ENCODE measurements at places on chromosomes 7 and 10. TPM values are rescaled to one million over a fixed set of nuclear protein-coding genes. Genes with fewer than 3 reads are reported as not detected.

ARHGAP22 gene
- total RNA-seq: 1.9 TPM

ADAM8 gene
- total RNA-seq: 5.9 TPM

TMEM225B gene
- total RNA-seq: 2.8 TPM

ZNF804B gene
- not detected for total RNA-seq

EPHB6 gene
- total RNA-seq: 229 TPM

RET gene
- total RNA-seq: 1.2 TPM

TM9SF3 gene
- total RNA-seq: 67.9 TPM

EIF3B gene
- 165 TPM for total RNA-seq

ZP3 gene
- 2.6 TPM for total RNA-seq

ZNF488 gene
- total RNA-seq: 1.3 TPM

SKIDA1 gene
- total RNA-seq: 0.38 TPM

C7orf33 gene
- total RNA-seq: not detected

DNA sequence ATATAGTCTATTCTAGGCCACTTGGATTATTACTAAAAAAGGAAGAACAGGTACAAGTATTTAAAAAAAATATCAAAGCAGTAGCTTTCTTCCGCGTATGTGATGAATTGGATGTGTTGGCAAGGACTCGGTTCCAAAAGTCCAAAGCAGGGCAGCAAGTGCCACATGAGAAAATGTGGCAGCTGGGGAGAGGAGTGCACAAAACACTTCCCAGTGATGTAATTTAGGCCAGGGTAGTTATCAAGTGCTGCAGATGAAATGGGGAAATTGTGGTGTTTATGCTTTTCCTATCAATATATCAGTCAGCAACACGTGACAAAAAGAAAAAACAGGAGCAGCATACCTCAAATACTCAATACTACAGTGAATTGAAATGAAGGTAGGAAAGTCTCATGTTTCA lies 7.0 kb downstream of the RHOBTB1 start:
- no peak for DNase-seq

DNA sequence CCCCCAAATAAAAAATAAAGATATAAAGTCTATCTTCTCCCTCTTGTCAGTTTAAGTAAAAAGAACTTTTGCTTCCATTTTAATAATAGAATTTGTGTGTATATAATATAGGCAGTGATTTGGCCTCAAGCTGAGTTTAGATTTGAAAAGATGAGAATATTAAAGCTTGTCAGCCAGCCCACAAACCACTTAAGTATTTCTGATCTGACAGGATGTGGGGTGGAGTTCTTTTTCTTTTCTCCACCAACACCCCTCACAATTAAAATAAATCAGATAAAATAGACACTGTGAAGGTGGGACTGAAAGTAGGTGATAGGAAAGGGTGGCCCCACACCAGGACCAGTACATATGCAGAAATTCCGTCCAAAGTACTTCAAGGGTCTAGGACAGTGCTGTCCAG lies 714.1 kb downstream of the AUTS2 start:
- DNase-seq: no peak

- peak; percentile 91 for DNase-seq
Measured at GRCh38 chr10:60943316-60944057, 498 bp downstream of the RHOBTB1 start.

DNA sequence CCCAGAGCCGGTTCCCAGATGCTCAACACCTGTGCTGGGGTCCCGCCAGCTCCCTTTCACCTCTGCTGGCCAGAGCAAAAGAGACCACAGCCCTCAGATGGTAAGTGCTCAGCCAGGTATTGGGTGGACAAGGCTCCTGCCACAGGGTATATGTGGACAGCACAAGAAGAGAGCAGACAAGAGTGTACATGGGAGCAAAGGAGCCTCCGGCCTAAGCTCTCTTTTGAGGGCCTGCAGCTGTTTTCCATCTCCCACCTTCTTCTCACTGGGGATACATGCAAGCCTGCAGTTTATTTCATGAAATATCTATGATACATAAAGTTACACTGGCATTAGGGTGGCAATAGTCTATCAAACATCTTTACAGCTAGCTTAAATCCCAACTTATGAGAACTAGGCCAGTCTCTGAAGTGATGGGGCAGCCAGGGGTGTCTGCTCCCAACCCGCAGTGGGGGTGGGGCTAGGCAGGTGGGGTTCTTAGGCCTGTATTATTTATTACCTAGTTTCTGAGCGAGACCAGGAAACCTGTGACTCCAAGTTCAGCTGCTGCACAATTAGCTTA lies 50.4 kb upstream of the DDC start:
- DNase-seq: no peak

DNA sequence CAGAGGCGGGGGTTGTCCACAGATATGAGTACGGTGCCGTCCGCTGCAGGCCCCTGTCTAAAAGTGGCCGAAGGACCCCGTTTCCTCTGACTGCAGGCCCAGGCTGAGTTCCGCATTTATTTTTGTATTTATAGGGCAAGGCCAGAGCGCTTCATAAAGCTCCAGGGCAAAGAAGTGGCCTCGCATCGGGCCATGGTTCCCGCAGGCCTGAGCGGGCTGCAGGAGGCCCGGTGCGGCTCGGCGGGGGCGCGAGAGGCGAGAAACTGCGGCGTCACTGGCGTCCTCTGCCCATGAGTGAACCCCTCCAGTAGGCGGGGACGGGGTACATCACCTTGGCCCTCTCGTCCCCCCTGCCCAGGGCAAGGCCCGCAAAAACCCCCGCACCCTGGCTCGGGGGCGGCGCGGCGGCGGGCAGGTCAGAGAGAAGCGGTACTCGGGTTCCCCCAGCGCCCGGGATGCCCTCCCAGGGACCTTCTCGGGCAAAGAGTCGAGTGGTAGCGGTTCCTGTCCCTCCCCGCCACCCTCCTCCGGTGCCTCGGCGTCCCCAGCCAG lies 355.7 kb downstream of the DNAJB6 start:
- DNase-seq: peak; percentile 67

GRCh38 chr10:76176166-76176550 lies 744.7 kb downstream of the LRMDA start:
- no peak for DNase-seq

- no peak for DNase-seq
Measured at GRCh38 chr7:36747280-36748016, 23.2 kb upstream of the AOAH start.

GRCh38 chr7:148037044-148037443 lies 553.5 kb upstream of the C7orf33 start:
- DNase-seq: no peak

DNA sequence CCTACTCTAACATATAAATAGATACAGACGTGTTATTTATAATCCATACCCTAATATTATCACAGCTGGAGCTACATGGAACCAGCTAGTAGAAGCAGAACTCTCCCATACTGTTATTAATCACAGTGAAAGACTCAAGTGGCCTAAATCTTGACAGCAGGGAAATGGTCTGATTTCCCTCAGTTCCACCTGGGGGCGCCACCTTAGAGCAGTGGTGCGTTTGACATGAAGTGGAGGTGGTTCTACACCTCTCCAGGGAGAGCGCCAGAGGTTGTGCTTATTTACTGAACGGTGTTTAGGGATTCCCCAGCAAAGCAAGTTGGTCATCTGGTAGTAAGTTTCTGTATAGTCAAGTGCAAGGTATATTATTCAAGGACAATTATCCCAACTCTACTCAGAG lies 17.6 kb downstream of the DNTT start:
- DNase-seq: no peak

GRCh38 chr10:89030791-89031190 lies 40.2 kb downstream of the FAS start:
- no peak for DNase-seq

GRCh38 chr7:8390262-8390626 lies 43.2 kb upstream of the NXPH1 start:
- DNase-seq: no peak

DNA sequence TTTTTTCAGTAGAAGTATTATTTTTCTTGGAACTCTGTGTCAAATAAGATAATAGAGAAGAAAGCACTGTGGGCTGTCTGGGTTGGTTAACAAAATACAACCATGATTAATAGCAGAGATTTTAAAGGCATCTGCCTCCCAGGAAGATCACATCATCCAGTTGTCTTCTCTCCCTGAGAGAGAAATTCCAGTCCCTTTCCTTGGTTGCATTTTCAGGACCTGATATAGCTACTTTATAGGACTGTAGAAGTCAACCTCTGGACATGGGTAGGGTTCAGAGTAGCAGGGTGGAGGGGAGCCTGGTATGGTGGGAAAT lies 309.9 kb upstream of the IGFBP3 start:
- no peak for DNase-seq

DNA sequence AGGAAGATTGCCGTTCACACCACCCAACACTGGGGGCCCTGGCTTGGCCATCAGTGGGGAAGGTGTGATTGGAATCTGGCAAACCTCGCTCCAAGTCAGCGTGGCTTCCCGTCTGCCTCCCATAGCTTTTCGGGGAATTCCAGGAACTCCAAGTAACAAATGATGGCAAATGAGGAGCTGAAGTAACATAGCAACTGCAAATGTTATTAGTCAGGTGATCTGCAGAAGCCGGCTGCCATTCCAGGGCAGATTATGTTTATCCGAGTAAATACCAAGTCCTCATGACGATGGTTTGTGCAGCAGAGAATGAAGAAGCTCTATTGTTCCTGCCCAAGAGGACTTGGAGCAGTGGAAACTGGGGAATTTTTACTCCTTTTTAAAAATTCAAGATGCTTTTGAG lies 270.5 kb upstream of the PODXL start:
- DNase-seq: no peak

- peak; percentile 38 for DNase-seq
Measured at GRCh38 chr10:77179015-77179695, 458.5 kb downstream of the KCNMA1 start.

DNA sequence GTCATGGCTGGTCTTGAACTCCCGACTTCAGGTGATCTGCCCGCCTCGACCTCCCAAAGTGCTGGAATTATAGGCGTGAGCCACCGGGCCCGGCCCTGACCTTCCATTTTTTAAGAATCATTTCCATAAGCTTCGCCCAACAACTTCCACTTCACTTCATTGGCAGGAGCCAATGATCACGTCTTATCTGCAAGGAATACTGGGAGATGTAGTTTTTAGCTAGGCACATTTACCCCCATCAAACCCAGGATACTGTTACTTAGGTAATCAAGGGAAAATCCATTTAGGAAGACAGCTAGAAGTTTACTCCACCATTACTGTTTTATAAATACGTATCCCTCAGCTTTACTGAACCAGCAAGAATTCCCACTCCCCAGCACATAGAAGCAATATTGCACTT lies 3.4 kb upstream of the CDK13 start:
- no peak for DNase-seq

- no peak for DNase-seq
Measured at GRCh38 chr7:562789-563628, 43.4 kb upstream of the PDGFA start.

DNA sequence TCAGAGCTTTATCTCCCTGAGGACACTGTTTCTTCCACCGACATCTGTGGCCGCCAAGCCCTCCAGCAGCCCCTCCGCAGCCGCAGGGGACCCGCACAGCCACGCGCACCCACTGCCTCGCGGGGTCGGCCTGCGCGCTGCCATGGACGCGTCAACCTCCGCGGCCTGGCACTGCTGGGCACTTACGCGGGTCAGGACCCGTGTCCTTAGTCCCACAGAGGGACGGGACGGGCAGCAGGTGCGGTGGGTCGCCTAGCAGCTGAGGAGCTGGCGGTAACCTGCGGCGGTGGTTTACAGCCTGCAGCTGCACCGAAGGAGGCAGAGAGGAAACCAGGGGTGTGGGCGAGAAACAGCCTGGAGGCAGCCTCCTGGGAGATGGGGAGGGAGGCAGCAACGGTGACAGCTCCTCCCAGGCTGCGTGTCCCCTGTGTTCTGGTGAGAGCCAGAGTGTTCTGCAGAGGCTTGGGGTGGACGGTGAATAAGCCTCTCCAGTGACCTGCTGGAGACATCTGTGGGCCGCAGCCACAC lies 61.3 kb downstream of the SEC61G start:
- no peak for DNase-seq
